Bladder microvascular endothelial cell (primary cell): ENCODE measurements at places on chromosomes 16 and 17. TPM values are rescaled to one million over a fixed set of nuclear protein-coding genes. Genes with fewer than 3 reads are reported as not detected.

FMNL1 gene
- 2.3 and 2.7 TPM in 2 replicates for total RNA-seq

CDH5 gene
- 352 and 927 TPM in 2 replicates for total RNA-seq

TNFSF13 gene
- 0.69 and 0.81 TPM in 2 replicates for total RNA-seq

DPEP3 gene
- total RNA-seq: 0.16 TPM in 1 of 2 replicates, not detected in the other

PYY gene
- not detected in 2 replicates for total RNA-seq

NAGS gene
- 2.0 and 5.3 TPM in 2 replicates for total RNA-seq

TUBG2 gene
- total RNA-seq: 1.9 and 7.4 TPM in 2 replicates

SP2 gene
- total RNA-seq: 0.65 and 2.3 TPM in 2 replicates
